PC-3 (cell line): ENCODE measurements at places on chromosomes 5 and 9.

- H3K4me1 ChIP-seq: no peaks in the 10 kb centered on the region
- no peaks in the 10 kb centered on the region for H3K36me3 ChIP-seq
- H3K27me3 ChIP-seq: no peaks in the 10 kb centered on the region
- H3K27ac ChIP-seq: no peak overlapping the region
- no peak overlapping the region for H3K4me3 ChIP-seq
These were observed 79.6 kb downstream of the PHAX start for GRCh38 chr5:126680191-126680817.

GRCh38 chr9:137452006-137452760 is 7.0 kb downstream of the NSMF start:
- no peaks in the 10 kb centered on the region for H3K27me3 ChIP-seq
- no peak for DNase-seq

DNA sequence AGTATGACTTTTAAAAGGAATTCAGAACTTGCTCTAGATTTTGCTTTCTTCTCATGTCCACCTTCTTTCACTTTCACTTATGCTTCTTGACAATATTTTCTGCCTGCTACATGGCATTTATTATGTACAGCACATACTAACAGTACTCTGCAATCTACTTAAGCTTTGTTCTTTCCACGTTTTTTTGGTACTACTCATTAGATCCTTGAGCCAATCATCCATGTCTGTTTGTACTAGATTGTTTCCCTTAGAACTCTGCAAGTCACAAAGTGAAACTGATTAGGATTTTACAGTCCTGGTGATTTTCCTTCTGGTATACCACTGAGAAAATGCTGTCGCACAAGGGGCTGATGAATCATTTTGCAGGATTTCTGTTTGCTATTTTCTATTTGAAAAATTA is 78.3 kb downstream of the PARP8 start:
- no peaks in the 10 kb centered on the region for H3K4me1 ChIP-seq

GRCh38 chr9:131858147-131858546 is 118.3 kb upstream of the RAPGEF1 start:
- H3K4me1 ChIP-seq: no peaks in the 10 kb centered on the region
- no peaks in the 10 kb centered on the region for H3K36me3 ChIP-seq
- no peak overlapping the region for H3K4me3 ChIP-seq

GRCh38 chr9:103816146-103816545 is 278.0 kb upstream of the SMC2 start:
- no peak overlapping the region for H3K27ac ChIP-seq
- no peaks in the 10 kb centered on the region for H3K36me3 ChIP-seq
- DNase-seq: no peak
- no peaks in the 10 kb centered on the region for H3K27me3 ChIP-seq
- no peaks in the 10 kb centered on the region for H3K4me1 ChIP-seq

DNA sequence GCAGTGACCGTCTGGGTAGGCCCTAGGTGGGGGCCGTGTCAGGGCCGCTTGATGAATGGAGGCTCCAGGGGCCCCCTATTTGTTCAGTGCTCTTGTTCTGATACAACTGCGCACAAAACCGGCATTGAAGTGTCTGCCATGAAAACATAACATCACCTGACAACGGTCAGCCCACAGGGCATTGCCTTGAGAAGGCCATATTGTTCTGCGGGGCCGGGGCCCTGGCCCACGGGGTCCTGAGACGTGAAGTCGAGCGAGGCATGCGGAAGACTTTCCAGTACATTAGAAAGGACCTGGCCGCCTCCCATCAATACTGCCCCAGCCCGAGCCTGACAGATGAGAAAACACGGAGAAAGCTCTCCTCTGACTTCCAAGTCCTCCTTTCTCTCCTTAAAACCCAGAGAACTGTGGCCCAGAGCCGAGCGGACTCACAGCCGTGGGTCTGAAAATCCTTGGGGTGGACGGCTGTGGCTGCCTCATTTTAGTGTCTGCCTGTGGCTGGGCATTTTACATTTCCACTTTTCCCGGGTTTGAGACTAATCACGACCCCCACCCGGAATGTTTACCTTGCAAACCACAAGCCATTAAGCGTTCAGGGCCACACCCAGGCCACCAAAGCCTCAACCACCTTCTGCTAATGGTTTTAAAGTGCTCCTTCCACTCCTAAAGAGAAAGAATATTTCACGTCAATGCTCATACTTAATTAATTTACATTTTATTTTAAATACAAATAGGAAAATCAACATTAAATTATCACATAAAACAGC is 391.0 kb upstream of the IRX2 start:
- no peak for DNase-seq
- H3K4me3 ChIP-seq: no peak overlapping the region
- H3K36me3 ChIP-seq: no peaks in the 10 kb centered on the region
- no peaks in the 10 kb centered on the region for H3K27me3 ChIP-seq
